ENCODE measurements at places on chromosomes 12 and 14.

DNA sequence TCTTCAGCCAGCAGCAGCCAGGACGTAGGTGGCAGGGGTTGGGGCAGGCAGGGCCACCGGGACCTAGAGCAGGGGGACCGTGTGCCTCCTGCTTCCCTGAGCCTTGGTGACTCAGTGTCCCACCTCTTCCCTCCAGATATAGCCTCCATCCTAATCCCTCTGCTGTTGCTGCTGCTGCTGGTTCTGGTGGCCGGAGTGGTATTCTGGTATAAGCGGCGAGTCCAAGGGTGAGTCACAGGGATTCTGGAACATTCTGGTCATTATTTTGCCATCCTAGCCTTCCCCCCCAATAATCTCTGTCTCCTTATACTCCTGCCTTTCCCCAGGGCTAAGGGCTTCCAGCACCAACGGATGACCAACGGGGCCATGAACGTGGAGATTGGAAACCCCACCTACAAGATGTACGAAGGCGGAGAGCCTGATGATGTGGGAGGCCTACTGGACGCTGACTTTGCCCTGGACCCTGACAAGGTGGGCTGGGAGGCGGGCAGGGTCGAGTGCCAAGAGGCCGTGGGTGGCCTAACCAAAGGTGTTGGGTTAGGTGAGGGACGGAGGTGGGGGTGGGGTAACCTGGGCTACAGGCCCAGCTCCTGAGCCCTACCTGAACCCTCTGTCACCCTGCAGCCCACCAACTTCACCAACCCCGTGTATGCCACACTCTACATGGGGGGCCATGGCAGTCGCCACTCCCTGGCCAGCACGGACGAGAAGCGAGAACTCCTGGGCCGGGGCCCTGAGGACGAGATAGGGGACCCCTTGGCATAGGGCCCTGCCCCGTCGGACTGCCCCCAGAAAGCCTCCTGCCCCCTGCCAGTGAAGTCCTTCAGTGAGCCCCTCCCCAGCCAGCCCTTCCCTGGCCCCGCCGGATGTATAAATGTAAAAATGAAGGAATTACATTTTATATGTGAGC, 4.5 kb upstream of the NXPH4 start:
- DNase-seq, result no peak

GRCh38 chr14:32593290-32593942, 264.3 kb downstream of the AKAP6 start:
- no peak for DNase-seq

DNA sequence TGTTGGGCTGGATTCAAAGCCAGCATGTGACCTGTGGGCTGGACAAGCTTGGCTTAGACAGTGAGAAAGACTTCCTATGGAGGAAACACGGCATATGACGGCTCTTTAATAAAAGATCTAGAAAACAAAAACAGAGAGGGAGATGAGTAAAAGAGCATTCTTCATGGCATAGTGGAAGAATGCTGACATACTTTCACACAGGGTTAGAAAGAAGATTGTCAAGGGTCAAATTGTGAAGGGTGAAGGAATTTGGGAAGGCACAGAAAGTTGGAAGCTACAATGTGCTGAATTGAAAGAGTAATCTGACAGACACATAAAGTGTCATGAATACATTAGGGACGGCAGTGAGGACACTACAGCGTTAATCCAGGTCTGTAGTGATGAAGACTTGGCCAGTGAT, 63.4 kb downstream of the GALNT4 start:
- no peak for DNase-seq

GRCh38 chr14:70887207-70887681, 20.0 kb upstream of the PCNX1 start:
- no peak for DNase-seq

- no peak for DNase-seq
Observed at GRCh38 chr14:73945159-73945670, 4.7 kb downstream of the FAM161B start.

- DNase-seq, result no peak
Observed at GRCh38 chr12:104423809-104424208, 32.9 kb upstream of the CHST11 start.

- DNase-seq, result no peak
Observed at GRCh38 chr12:67958187-67958586, 31.1 kb upstream of the IFNG-AS1 start.

DNA sequence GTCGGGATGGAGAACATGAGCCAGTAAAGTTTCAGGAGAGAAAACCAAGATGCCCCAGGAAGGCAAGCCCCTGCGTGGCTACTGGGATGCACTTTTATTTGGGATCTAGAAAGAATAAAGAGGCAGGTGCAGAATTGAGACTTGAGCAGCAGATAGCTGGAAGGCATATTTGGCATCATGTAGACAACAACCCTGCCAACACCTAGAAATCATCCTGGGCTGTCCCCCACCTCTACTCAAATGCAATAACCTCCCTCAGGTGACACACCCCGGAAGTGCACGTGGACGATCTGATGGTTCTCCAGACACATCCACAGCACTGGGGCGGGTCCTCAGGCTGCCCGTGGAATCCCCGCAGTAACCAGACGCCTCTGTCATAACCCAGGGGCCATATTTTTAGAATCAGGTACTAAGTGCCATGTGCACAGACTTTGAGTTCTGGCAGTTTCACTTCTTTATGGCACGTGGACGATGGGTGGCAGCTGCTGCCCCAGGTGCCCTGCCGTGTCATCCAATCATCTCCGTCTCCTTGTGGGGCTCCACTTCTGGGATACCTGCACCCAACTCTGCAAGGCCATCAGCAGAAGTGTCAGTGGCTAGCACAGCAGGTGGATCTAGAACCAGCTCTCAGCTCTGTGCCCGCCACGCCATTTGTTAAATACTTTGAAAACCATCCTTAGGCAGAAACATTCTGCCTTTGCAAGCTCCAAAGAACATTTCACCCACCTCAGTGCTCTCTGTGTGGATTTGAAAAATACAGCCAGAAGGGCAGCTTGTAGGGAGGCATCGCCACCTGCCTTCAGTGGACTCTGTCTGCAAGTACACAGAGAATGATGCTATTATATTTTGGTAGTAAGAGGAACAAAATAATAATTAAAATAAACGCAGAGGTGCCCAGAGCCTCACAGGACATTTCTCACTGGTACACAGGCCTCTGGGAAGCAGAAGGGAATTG, 771.7 kb upstream of the TMEM132C start:
- DNase-seq, result no peak

- no peak for DNase-seq
Observed at GRCh38 chr12:21771311-21771710, 3.2 kb downstream of the KCNJ8 start.

DNA sequence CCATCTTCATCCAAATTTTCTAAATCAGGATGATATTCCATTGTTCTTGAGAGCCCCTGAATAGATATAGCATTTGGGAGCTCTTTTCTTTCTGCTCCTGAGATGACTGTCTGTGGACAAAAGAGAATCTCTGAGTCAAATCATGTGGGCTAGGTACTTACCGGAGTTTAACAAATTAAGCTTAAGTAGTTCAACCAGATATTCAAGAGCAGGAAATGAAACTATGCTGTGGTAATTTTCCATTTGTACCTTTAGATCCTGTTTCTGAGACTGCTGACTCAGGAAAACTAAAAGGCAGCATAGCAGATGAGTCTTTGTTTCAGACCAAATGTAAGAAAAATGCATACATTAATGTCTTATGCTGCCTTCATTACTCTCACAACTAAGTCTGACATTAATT, at the start of gene CLEC7A:
Gene CLEC7A, minus strand, starts transcription at position 158 of the 400 bp plus-strand sequence. Its CDS starts 117 bp downstream, at position 41.
- no peak for DNase-seq

DNA sequence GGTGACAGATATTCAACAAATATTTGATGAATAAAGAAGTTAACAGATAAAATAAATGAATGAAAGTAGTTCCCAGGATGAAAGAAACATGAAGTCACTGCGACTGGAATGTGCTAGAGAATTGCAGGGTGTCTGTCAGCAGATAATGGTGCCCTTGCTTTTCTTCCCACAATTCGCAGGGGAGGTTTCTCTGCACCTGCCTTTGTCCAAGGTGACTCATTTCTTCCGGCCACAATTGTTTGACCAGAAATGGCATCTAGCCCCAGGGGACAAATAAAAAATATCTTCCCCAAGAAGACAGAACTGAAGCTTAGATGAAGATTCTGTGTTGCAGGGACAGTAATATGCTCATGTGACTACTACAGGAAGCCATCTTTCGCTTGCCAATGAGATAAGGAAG, 316.1 kb upstream of the TBX3 start:
- DNase-seq, result peak; percentile 49

GRCh38 chr14:75476274-75476995, 45.8 kb upstream of the BATF start:
- DNase-seq, result peak; percentile 86

GRCh38 chr12:53234271-53234914, 2.4 kb upstream of the RARG start:
- peak; percentile 61 for DNase-seq

DNA sequence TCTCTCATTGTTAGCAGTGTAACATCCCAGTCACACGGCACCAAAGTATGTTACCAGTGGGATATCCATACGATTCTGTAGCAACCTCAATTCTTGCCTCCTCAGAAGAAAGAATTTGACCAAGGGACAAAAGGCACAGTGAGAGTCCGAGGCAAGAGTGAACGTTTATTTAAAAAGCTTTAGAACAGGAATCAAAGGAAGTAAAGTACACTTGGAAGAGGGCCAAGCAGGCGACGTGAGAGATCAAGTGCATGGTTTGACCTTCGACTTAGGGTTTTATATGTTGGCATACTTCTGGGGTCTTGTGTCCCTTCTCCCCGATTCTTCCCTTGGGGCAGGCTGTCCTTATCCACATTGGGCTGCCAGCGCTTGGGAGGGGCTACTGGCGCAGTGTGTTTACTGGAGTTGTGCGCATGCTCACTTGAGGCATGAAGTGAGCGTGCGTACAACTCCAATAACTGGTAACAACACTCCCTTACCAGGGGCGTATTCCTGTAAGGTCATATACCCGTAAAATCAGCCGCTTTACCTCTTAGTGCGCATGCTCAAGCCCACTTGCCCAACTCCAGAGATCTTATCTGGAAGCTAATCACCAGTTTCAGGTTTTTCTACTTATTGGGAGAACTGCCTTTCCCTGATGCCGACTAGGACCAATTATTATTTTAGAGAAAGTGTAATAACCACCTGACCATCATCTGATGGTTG, 71.7 kb downstream of the FAR2 start:
- no peak for DNase-seq

DNA sequence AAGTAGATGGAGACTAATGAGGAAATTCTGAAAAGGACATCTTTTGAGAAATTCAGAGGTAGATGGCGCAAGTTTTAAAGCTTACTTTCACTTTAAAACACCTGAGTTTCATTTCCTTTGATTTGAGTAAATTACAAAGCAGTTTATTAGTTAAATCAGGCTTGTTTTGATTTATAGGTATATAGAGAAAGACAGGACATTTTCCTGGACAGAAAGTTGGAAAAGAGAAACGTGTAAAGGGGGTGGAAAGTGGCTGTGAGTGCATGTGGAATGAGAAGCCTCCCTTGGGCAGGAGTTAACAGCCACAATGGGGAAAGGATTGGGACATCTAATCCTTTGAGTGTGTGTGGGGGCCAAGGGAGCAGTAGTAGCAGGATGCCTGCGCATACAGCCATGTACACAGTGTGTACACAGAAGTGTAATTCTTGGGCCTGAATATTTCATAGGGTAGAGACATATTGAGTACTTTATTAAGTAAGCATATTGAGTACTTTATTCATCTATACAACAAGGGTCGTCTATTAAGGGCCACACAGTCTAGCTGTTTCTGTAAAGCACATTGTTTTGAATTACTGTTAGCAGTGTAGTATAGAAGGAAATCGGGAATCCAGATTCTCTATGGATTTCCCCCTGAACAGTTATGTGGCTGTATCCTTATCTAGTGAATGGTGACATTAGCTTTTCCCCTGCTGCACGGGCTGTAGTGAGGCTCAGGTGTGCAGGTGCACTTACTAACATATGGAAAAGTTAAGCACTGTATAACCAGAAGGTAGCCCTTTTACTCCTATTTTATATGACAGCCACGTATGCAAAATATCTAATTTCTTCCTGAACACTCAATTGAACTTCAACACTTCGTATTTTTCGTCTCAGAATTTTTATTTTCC, 19.1 kb downstream of the MARK3 start:
- DNase-seq, result no peak

- peak; percentile 10 for DNase-seq
Observed at GRCh38 chr14:101476916-101477553, 84.3 kb upstream of the DIO3 start.

- no peak for DNase-seq
Observed at GRCh38 chr12:132355742-132356681, 26.6 kb upstream of the GALNT9 start.

DNA sequence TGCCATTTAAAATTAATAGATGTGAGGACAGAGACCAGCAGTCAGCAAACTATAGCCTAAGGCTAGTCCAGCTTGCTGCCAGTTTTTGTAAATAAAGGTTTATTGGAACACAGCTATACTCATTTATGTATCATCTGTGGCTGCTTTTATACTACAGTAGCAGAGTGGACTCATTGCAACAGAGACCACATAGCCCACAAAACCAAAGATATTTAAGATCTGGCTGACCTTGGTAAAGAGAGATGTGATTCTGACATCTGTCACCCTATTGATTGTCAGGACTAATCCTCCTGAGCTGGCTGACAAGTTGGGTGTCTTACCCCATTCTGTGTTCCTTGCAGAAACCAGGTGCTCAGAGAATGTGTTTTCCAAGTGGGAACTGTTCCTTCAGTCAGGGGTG, 99.9 kb downstream of the BEGAIN start:
- no peak for DNase-seq

- no peak for DNase-seq
Observed at GRCh38 chr12:92562063-92562734, 140.6 kb upstream of the PLEKHG7 start.

GRCh38 chr12:62621101-62621638, 154.5 kb downstream of the MON2 start:
- DNase-seq, result peak; percentile 95

GRCh38 chr14:106843951-106844483, 1317.6 kb downstream of the TMEM121 start:
- no peak for DNase-seq

- no peak for DNase-seq
Observed at GRCh38 chr14:67566908-67567307, 33.2 kb downstream of the PIGH start.

DNA sequence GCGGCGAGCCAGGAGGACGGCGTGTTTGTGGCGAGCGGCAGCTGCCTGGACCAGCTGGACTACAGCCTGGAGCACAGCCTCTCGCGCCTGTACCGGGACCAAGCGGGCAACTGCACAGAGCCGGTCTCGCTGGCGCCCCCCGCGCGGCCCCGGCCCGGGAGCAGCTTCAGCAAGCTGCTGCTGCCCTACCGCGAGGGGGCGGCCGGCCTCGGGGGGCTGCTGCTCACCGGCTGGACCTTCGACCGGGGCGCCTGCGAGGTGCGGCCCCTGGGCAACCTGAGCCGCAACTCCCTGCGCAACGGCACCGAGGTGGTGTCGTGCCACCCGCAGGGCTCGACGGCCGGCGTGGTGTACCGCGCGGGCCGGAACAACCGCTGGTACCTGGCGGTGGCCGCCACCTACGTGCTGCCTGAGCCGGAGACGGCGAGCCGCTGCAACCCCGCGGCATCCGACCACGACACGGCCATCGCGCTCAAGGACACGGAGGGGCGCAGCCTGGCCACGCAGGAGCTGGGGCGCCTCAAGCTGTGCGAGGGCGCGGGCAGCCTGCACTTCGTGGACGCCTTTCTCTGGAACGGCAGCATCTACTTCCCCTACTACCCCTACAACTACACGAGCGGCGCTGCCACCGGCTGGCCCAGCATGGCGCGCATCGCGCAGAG, 873 bp downstream of the PLXNC1 start:
- peak; percentile 78 for DNase-seq
